ENCODE measurements at places on chromosomes 6 and 20. TPM values are rescaled to one million over a fixed set of nuclear protein-coding genes. Genes with fewer than 3 reads are reported as not detected.

RSPH9 gene
- 0.58 TPM for total RNA-seq

ACAT2 gene
- 69.3 TPM for total RNA-seq

ADGB gene
- not detected for total RNA-seq

SIRPD gene
- total RNA-seq: 0.40 TPM

DLK2 gene
- 0.37 TPM for total RNA-seq

MMP24 gene
- 1.6 TPM for total RNA-seq

SLC12A5 gene
- total RNA-seq: 0.32 TPM

KCNK17 gene
- total RNA-seq: 2.2 TPM

FAM210B gene
- 72.9 TPM for total RNA-seq

BPIFB1 gene
- total RNA-seq: 0.78 TPM

BANF2 gene
- total RNA-seq: not detected

GPR6 gene
- not detected for total RNA-seq

POLR1C gene
- total RNA-seq: 33.8 TPM

HAO1 gene
- 2.7 TPM for total RNA-seq

TMEM244 gene
- not detected for total RNA-seq

YWHAB gene
- 178 TPM for total RNA-seq

DNA sequence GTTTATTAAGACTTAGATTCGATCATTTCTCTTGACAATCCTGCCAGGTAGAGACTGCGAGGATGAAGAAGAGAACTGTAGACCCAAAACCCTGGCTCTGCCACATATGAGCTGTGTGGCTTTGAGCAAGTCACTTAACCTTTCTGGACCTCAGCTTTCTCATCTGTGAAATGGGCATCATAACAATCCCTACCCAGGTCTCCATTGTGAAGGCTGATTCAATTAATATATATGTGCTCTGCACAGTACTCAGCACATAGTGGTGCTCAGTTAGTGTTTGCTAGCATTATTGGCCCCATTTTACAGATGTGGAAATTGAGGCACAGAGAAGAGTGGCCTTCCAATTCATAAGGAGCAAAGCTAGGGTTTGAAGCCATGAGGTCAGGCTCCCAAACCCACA, 7.9 kb downstream of the XKR7 start:
- no peak for DNase-seq

- no peak for DNase-seq
Measured at GRCh38 chr20:50219600-50219999, 29.0 kb downstream of the CEBPB start.

DNA sequence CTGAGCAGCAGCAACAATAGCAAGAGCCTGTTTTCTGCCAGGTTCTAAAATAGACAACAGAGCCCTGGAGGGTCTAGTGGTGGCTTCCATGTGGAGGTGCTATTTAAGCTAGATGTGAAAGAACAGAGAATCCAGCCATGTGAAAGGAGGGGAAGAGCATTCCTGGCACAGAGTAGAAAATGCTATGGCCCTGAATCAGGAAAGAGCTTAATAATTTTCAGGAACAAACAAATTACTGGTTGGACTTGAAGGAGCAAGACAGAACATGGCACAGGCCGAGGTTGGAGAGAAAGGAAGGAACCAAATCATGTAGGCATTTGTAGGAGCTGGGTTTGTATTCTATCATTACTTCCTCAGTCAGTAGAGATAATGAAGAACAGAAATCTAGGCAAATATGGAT, 98.3 kb downstream of the AIG1 start:
- no peak for DNase-seq

DNA sequence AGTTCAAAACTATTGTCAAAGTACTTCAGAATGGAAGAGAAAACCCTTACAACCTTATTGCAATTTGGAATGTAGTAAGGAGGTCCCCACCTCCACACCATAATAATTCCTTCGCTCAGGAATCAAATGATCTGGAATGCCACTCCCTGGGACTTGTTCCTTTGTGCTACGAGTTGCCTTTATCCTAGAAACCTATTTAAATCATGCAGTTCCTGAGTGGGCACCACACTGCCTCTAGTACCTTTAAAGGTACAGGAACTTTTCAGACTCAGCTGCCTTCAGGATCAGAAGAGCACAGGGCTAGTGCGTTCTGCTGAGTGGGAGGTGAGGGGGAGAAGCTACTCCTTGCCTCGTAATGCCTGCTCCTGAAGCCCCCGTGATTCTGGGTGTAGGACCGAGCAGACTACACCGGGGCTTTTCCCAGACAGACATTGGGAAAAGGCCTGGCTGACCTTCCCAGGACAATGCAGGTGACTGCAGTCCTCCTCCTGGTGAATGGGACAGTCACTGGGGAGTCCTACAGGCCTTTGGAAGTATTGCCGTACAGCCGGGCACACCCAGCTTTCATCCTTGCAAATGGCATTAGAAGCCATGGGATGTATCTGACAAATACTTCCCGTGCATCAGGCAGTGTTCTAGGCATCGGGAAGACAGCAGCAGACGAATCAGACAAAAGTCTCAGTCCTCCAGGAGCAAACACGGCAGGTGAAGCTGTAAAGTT, 11.8 kb upstream of the TUBB2B start:
- no peak for DNase-seq

GRCh38 chr6:1297746-1298145, 14.2 kb upstream of the FOXQ1 start:
- DNase-seq: no peak

DNA sequence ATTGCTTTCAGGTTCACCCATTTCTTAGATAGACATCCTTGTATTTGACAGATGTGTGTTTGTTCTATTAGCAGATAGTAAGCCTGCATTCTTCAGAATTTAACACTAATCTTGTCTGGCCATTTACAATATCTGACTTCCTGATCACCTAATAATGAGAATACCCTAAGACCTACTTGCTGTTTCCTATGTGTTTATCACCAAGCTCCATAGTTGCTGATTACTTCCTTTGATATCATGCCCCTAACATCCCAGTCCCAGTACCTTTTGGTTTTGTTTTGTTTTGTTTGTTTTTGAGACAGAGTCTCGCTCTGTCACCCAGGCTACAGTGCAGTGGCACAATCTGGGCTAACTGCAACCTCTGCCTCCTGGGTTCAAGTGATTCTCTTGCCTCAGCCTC, 143.6 kb upstream of the DST start:
- no peak for DNase-seq

- DNase-seq: no peak
Measured at GRCh38 chr20:33771938-33772337, 39.2 kb upstream of the CHMP4B start.

- no peak for DNase-seq
Measured at GRCh38 chr6:17683428-17683827, 23.3 kb downstream of the NUP153 start.

DNA sequence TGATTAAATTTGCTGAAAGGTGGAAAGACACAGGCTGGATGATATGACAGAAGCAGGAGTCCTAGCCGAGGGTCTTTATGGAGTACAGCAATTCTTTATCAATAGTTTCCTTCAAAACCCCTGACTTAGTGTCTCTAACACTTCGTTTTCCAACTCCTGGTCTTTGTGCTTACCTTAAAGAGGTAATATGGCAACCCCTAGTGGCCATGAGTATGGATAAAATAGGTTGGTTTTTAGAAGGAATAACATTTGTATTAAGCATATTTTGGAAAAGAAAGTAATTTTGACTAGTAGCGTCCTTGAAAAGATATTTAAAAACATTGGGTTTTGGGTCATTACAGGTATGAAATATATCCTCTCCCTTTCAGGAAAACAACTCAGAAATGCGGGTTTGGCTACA, 51.9 kb downstream of the VGLL2 start:
- no peak for DNase-seq

DNA sequence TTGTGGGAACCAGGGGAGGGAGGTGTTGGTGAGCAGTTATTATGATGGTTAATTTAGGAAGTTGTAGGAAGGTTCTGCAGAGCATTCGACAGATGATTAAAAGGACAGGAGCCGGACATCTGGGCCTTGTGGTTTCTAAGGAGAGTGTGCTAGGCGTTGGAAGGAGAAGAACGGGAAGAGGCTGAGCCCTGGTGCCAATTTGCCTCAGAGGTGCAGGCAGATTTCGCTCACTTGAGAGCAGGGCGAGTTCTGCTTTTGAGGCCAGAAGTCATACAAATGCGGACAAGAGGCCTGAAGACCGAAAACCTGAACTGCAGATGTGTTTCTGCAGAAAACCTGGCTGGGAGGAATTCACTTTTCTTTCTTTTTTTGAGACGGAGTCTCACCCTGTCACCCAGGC, 30.5 kb upstream of the RPS6KA2 start:
- DNase-seq: no peak

- peak; percentile 25 for DNase-seq
Measured at GRCh38 chr20:59518881-59519706, 85.2 kb upstream of the PHACTR3 start.

DNA sequence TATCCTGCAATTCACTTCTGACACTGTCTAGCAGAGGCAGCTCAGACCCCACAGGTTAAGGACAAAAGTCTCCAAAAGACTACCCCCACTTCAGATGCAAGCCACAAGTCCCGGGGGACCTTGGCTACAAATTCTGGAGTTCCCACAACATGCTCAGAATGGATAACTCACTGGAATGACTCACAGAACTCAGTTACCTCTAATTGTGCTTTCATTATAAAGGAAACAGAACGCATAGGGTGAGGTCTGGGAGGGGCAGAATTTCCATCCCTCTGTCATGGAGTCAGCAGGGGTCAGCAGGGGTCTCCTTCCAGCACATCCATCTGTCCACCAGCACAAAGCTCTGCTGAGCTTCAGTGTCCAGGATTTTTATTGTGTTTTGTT, 184.2 kb downstream of the CDH4 start:
- no peak for DNase-seq

- no peak for DNase-seq
Measured at GRCh38 chr20:17835934-17836300, 132.7 kb downstream of the SNX5 start.

DNA sequence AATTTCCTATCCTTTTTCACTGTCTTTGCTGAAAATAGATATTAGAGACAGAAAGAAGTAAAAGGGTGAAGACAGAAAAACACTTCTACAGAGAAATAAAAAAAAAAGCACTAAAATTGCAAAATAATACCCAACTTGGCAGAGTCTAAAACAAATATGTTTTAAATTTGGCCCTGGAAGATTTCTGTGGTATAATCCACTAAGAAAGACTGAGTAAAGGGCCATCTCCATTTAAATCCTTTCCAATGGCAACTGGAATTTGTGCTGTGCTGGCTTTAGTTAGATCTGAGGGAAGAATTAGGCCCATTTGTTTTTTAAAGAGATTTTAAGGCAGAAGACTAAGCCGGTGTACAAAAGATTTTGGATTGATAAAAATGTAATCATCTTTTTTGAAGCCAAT, 321.2 kb downstream of the GJA1 start:
- no peak for DNase-seq

- no peak for DNase-seq
Measured at GRCh38 chr6:117008618-117009017, 131.6 kb downstream of the RFX6 start.

DNA sequence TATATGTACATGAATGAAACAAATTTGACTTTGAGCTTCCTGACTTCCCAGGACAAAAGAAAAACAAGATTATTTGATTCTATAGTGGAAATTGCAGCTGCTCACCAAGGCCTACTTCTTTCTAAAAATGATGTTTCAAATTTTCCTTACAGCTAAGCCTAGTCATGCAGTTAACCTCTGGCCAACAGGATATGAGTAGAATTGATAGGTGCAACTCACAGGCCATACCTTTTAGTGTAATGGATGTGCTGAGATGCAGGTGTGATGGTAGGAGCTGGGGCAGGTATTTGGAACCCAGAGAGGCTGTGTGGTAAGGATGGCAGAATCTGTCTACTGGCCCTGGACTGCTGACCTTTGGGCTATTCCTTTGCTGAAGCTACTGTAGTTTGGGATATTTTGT, 230.9 kb upstream of the PREP start:
- DNase-seq: no peak

DNA sequence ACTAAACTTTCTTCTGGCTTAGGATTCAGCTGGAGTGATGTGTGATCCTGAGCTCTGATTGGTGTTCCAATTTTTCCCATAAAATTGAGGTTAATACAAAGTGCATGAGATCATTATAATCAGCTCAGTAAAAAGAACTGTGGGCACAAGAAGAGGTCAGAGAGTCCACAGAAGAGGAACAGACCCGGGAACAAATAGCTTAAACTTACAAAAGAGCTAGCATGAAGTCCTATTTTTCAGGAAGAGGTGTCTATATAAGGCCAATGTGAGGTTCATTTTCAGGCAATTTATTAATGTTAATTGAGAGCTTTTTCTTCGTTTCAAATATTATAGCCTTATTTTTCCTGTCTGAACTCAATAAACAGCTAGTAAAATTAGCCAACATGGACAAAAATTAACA, 26.9 kb upstream of the STX11 start:
- no peak for DNase-seq

GRCh38 chr6:142937986-142938385, 7.0 kb downstream of the HIVEP2 start:
- DNase-seq: no peak

- peak; percentile 82 for DNase-seq
Measured at GRCh38 chr6:22471132-22471690, 98.2 kb upstream of the HDGFL1 start.

DNA sequence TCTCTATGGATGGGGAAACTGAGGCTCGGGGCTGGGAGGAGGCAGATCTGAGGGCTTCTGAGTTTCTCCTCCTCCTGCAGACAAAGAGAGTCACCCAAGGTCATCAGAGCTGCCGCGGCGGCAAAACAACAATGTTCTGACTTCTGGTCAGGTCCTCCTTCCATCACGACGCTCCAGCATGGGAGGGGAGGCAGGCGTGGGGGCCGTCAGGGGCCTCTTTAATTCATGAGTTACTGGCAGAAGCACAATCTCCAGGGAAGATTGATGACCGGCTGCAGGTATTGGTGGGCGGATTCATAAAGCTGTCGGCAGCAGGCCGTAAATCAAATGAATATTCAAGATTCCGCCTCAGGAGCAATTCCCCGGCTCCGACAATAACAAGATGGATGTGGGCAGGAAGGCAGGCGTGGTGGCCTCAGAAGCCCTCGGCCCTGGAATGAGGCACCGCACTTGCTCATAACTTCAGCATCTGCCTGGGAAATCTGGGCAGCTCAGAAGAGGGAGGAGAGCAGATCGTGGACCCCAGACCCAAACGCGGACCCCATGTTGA, 19.1 kb downstream of the PCK1 start:
- DNase-seq: no peak

GRCh38 chr6:117771403-117771802, 96.1 kb downstream of the NUS1 start:
- DNase-seq: no peak

- DNase-seq: no peak
Measured at GRCh38 chr20:38229376-38230252, 30.9 kb downstream of the KIAA1755 start.

DNA sequence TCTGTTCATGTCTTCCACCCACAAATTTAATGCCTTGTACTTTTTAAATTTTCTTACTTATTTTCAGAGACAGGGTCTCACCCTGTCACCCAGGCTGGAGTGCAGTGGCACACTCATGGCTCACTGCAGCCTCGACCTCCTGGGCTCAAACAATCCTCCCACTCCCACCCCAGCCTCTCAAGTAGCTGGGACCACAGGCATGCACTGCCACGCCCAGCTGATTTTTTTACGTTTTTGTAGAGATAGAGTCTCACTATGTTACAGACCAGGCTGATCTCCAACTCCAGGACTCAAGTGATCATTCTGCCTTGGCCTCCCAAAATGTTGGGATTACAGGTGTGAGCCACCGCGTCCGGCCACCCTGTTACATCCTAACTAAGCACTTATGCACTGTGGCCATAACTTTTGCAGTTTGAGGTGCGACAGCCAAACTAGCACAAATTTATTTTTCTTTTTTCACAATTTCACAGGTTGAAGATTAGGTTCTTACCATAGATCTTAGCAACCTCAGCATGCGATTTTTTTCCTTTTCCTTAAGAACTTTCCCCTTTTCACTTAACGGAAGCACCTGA, 92.1 kb downstream of the EPB41L2 start:
- DNase-seq: no peak
